Spleen (tissue), 13 donors: ENCODE measurements at places on chromosomes 3 and 15. TPM values are rescaled to one million over a fixed set of nuclear protein-coding genes. Genes with fewer than 3 reads are reported as not detected.

GRCh38 chr15:67097930-67098740 is 32.7 kb downstream of the SMAD3 start:
- no peak for DNase-seq

DNA sequence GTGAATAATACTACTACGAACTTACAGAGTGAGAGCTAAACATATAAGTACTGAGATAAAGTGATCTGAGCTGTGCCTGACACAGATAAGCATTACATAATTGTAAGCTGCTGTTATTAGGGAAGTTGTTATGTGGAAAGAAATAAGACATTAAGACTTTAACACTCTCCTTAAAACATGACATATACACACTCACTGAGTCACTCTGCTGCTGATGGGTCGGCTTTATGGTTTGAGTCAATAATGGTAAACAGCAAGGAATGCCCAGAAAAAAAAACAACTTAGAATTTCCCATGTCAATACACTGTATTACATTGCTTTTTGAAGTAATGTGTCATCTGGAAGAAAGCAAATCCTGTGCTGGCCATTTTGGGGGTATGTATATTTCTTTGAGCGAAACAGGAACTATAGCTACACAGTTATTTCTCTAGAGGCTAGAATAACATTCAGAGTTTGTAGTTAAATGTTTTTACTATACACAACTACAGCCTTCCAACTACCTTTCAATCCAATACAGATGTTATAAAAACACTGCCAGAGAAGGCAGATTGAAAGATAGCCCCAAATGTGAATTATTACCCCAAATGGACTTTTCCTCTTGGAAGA is 22.8 kb upstream of the SPRED1 start:
- no peak for DNase-seq

GRCh38 chr15:74303741-74304309 is 63.6 kb downstream of the CYP11A1 start:
- DNase-seq, result no peak

DNA sequence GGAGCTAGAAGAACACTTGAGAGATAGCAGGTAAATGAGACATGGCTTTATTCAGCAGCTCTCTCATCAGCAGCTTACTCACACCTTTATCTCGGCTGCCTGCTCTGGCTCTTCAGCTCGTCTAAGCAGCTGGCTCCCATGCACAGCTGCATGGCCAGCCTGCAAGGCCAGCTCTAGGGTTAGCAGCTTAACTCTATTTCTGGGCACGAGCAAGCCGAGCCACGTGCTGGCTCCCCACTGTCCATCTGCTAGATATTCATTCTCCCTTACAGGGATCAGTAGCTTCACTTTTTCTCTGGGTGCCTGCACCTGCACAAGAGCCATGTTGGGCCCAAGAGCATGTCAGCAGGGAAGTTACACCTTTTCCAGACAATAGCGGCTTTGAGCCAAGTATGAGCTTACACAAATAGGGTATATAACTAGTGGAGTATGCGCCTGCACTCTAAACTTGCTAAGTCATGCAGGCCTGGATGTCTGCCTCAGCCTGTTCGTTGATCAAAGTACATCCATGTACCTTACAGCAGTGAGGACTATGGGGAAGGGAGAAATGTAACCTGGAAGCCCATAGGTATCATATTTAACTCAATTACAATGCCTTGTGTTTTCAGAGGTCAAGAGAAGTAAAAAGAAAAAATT is 174.9 kb upstream of the SNTN start:
- DNase-seq, result no peak

- DNase-seq, result no peak
Measured at GRCh38 chr3:90031121-90031520, 923.7 kb downstream of the EPHA3 start.

GRCh38 chr3:144282313-144282712 is 310.7 kb downstream of the DIPK2A start:
- DNase-seq, result no peak

Gene PRTG
- 0.47 TPM for total RNA-seq

Gene RTP3
- not detected for total RNA-seq

Gene DRD3
- total RNA-seq, result not detected

Gene WDR93
- total RNA-seq, result not detected

Gene HYAL1
- total RNA-seq, result 122 TPM
